GM23248 (cell line): ENCODE measurements at places on chromosomes 3 and 15.

- peak; percentile 92 for DNase-seq
These were observed 99.3 kb downstream of the BDH1 start for GRCh38 chr3:197456261-197457091.

DNA sequence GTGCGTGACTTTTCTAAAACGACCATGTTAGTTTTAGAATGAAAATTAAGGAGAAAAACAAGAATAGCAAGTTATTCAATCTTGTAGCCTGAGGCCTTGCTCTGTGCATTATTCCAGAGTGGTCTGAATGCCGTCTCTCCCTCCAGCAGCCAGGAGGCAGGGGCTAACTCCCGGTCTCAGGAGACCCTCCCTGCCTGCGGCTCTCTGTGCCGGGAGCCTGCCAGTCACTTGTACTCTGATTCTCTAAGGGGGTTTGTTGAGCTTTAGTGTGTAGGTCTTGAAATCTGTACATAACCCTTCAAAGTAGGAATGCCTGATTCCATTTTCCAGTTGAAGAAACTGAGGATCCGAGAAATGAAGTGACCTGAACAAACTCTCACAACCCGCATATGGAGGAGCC, 97.3 kb downstream of the ARNT2 start:
- no peak for DNase-seq

DNA sequence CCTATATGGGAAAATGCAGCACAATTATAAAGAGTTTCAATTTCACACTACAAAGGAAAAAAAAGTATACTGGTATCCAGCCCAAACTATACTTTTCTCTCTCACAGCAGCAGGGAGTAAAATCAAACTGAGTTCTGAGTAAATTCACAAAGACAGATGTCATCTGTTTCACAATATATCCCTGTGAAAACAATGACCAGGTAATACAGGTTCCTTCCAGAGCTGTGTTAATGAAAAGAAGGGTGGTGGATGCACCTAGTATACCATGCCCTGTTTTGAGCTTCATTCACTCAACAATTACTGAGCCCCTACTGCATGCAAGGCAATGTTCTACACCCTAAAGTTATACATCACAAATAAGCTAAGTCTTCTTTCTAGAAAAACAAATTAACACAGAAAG, 108.5 kb downstream of the TJP1 start:
- no peak for DNase-seq

DNA sequence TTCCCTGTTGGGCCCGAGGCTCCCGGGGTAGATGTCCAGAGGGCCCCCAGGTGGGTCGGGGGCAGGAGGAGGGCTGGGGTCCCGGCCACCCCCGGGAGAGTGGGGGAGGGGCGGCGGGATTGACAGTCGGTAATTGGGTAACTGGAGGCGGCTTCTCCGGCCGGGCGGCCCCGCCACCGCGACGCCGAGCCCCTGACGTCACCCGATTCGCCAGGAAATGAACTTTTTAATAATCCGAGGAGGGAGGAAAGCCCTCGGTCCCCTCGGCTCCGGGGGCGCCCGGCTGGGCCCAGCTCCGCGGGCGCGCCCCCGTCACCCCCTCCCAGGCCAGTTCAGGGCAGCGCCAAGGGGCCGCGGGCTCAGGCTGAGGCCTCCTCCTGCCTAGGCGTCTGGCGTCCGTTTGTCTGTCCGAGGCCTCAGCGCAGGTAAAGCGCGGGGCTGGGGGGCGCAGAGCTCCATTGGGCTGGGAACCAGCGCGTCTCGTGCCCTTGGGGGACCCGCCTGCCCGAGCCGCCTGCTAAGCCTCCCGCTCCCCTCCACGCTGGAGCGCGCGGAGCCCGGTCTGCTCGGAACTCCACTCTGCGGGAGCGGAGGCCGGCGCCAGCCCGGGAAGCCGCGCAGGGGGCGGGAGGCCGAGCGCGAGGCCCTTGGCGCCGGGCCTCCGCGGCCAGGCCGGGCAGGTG, 3.9 kb downstream of the GATA2 start:
- peak; percentile 87 for DNase-seq
